ENCODE measurements at places on chromosomes 6 and 20.

- no peak for DNase-seq
Observed at GRCh38 chr6:17988422-17988944, 1.0 kb upstream of the KIF13A start.

DNA sequence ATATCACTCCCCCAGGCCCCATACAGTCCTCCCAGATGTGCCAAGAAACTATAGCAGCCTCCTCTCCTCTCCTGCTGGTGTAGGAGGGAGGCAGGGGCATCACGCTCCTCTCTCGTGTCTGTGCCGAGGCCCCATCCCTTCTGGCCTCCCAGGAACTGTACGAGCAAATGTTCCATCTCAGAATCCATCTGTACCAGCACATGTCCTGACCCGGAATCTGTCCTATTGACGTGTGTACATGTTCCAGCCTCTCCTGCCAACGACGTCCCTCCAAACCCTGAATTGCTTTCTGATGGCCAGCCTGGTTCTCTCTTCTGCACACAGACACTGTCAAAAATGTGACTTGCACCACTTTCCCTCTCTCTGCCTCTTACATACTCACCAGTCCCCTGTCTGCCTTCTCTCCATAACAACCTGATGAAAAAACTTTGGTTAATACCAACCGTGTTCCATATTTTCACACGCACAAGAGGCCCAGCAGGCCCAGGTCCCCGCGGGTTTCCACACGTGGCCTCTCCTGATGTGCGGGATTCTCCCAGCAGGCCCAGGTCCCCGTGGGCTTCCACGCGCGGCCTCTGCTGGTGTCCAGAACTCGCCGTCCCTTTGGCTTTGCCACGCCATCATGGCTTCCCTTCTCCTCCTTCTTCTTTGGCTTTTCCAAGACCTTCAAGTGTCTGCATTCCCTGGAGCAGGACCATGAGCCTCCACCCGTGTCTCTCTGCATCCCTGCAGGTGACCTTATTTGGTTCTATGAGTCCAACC, 125.2 kb upstream of the THBS2 start:
- no peak for DNase-seq

DNA sequence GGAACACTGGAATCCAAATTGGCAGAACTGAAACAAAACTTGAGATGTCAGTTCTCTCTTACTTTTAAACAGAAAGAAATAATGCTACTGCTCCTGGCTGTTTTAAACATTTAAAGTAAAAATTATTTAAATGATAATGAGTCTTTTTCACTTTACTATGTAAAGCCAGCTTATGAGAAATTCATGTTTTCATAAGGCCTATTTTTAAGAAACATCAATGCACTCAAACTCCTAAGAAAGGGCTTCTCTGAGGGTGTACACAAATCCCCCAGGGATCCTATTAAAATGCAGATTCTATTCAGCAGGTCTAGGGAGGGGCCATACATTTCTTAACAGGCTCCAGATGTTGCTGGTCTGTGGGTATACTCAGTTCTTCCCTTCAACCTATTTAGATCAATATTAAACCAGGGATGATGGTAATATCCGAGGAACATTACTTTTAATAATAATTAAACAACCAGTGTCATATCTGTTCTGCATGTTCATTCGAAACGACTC, 2.3 kb downstream of the FERMT1 start:
- no peak for DNase-seq

DNA sequence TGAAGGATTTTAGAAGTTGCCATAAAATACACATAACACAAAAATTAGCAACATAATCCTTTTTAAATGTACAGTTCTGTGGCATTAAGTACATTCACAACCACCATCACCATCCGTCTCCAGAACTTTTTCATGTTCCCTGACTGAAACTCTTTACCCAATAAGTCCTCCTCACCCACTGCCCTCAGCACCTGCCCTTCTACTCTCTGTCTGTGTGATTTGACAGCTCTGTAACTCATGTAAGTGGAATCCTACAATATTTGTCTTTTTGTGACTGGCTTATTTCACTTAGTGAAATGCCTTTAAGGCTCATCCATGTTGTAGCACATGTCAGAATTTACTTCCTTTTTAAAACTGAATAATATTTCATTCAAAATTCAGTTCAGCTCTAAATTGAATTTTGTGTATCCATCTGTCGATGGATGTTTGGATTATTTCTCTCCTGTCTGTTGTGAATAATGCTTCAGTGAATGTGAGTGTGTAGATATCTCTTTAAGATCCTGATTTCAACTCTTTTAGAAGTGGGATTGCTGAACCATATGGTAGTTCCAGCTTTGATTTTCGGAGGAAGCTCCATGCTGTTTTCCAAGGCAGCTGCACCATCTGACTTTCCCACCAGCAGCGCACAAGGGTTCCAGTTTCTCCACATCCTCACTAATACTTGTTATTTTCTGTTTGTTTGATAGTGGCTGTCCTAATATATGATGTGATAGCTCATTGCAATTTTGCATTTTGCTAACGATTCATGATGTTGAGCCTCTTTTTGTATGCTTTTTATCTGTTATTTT, 4.2 kb downstream of the ENTPD6 start:
- no peak for DNase-seq

DNA sequence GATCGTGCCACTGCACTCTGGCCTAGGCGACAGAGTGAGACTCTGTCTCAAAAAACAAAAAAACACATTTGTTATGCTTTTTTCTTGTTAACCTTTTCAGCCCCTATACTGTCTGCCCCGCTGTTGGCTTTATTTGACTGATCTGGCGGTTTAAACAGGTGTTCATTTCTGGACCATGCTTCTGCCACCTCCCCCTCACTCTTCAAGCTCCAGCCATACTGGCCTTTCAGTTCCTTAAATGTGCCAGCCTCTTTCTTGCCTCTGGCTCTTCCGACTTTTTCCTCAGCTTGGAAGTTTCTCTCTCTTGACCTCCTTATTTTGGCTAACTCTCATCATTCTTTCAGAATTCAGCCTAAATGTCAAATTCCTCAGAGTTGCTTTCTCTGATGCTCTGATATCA, 35.2 kb upstream of the TXLNB start:
- no peak for DNase-seq

Data from nephron progenitor cell (in vitro differentiated cells).